ENCODE measurements at places on chromosomes 6 and 20.

DNA sequence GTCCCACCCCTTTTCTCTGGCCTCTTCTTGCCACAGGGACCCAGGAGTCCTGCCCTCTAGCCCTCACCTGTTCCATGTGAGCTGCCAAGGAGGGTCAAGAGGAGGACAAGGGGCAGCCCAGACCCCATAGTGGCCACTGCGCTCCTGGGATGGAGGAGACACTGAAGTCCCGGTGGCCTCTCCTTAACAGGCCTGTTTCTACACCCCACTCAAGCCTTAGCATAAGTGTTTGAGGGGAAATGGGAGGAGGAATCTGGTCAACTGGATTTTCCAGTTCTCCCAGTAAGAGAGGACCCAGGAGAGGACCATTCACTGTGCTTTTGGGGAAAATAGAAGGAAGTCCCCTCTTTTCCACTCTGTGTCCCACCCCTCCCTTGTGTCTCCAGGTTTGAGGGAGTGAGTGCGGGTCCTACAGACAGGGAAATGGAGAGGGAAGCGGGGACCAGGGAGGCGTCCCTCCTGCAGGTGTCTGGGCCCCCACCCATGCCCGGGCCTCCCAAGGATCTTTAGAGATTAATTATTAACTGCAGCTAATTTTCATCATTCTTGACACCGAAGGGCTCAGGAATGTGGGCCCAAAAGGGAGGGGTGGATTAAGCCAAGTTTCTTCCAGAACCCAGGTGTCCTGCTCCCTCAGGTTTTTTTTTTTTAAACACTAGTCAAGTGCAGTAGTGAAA lies at the start of gene SFTA2:
SFTA2 (minus strand) TSS at position 202 of the 677 bp plus-strand sequence; CDS start at position 128, 74 bp downstream.
- no peak for DNase-seq

- DNase-seq: no peak
These were observed 10.7 kb upstream of the EDN1 start for GRCh38 chr6:12279322-12280091.

- DNase-seq: no peak
These were observed 147.1 kb downstream of the PRL start for GRCh38 chr6:22149501-22150367.

GRCh38 chr6:149045404-149045803 lies 272.1 kb upstream of the TAB2 start:
- no peak for DNase-seq

DNA sequence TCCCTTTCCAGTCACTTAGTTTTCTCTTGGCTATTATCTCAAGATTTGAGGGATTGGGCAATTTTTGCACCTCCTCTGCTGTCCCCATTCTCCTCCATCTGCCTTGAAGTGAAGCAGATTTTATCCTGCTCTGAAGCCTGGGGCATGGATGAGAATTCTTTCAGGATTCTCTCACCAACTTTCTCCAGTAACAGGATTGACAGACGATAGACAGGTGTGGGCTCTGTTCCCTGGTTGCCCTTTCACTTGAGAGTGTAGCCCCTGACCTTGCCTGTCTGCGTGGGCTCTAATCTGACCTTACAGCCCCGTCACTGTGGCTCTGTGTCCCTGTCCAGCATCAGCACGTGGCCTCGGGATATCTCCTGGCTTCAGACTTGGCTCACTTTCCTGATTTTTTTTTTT lies 27.1 kb downstream of the CDYL start:
- no peak for DNase-seq

GRCh38 chr6:78268591-78269452 lies 598.5 kb upstream of the IRAK1BP1 start:
- DNase-seq: no peak

- no peak for DNase-seq
These were observed 1602.0 kb downstream of the GRIK2 start for GRCh38 chr6:102995491-102995890.

DNA sequence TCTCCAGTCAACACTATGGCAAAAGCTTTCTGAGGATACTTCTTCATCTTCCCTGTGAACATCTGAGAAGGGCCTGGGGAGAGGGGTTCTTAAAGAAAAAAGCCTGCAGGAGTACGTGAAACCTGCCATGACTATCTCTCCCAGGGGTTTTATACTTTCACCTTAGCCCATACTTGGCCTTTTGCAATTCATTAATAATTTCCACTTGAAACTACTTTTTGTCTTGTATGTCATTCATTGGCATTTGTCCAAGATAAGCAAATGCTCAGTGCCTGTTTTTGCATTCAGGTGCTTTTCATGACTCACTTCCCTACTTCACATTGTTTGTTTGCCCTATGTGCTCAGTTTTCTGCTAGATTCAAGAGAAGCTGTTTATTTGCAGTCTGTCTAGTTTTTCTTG lies 580.3 kb upstream of the GJE1 start:
- DNase-seq: no peak

- no peak for DNase-seq
These were observed 124.1 kb downstream of the FOXA2 start for GRCh38 chr20:22460231-22460630.

- no peak for DNase-seq
These were observed 645.2 kb downstream of the KIF16B start for GRCh38 chr20:15927893-15928650.

Measured in CD4-positive, alpha-beta T cell treated with Interleukin-1 beta for 1 hour (primary cell).